ENCODE measurements at places on chromosomes 3 and 15.

DNA sequence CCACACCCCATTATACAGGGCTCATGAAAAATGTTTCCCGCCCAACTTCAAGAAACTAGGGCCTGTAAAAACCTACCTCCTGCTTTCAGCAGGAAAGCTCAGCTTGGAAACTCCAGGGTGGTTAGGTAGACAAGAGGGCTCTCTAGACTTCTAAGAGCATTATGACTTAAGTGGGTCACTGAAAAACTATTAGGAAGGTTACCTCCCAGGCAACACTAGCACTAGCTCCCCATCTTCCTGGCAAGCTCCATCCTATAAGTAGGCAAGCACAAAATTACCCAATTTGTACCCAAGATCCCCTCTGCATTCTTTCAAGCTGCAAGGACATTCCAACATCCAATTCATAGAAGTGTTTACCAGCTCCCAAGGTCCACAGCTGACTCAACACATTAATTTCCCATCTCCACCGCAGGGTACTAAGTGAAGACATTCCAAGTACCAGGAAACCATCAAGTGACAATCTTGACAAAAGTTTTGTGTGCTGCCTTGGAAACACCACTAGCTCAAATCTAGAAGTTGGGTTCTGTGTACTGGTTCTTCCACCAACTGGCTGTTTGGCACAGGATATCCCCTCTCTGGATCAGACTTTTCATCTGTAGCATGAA lies 46.9 kb downstream of the WNT5A start:
- DNase-seq: no peak

DNA sequence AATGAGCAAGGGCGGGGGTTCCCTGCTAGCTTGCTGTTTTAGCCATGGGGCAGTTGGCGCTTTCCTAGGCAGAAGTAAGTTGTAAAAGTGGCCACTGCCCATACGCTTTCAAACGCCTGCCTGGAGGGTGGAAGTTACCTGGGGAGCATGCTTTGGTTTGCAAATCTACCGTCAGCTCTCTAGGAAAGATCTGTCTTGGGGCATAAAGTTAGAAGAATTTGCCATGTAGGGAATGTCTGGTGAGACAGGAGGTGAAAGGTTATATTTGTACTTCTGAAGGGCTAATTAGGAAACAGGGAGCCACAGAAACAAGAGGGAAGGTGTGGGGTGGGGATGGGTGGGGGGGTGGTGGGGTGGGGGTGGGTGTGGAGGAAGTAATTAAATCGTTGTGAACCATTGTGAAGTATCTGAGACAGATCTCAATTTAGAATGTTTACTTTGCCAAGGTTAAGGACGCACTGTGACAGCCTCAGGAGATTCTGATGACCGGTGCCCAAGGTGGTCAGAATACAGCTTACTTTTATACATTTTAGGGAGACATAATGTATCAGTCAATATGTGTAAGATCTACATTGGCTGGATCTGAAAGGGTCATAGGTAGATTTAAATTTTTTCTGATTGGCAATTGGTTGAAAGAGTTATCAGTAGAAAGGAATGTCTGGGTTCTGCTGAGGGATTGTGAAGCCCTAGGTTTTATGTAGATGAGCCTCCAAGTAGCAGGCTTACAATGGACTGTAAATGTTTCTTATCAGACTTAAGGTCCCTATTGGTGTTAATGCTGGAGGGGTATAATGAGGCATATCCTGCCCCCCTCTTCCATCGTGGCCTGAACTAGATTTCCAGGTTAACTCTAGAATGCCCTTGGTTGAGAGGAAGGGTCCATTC lies 62.0 kb upstream of the GCNT3 start:
- no peak for DNase-seq

GRCh38 chr3:60809857-60810610 lies 441.2 kb downstream of the FHIT start:
- no peak for DNase-seq

DNA sequence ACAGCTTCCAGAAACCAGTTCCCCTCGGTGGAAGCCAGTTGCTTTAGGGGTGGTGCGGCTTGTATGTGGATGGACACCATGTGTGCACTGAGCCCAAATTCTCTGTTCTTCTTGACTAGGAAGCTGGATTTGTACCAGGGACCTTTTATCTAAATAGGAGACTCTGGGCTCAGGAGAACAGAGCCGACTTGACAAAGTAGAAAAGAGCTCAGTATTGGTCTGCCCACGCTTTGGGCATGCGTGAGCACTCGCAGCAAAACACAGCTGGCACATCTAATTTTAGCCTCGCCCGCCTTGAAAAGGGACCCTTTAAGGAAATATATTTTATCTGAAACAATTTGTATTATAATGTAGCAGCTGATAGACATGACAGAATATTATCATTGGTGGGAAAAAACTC lies 1.1 kb upstream of the RBMS3 start:
- DNase-seq: no peak

DNA sequence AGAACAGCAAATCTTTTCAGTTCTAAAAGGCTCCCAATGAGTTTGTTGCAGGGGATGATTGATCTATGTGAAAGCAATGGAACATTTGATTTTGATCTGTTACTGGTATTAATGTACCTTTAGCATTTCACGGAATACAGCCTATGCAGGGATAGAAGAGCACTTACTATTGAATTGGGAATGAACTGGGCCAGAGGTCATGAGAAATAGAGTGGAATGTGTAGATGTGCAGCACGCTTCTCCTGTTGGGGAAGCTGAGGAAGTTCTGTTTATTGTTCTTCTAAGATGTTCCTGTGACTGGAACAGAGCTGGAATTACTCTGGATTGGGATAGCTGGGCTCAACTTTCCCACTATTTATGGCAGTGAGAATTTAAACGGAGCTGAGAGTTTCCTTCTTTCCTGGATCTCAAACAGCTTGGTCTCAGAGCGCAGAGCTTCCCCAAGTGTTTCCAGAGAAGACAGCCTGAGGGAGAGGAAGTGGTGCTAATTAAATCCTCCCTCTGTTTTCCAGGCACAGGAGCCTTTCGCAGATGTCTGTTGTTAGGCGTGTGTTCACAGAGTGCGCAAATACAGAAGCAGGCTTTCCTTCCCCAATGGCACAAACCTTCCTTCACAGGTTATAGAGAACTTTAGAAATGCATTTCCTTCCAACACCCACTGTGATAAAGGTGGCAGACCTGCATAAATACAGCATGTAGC lies 32.5 kb downstream of the TPRG1 start:
- no peak for DNase-seq

DNA sequence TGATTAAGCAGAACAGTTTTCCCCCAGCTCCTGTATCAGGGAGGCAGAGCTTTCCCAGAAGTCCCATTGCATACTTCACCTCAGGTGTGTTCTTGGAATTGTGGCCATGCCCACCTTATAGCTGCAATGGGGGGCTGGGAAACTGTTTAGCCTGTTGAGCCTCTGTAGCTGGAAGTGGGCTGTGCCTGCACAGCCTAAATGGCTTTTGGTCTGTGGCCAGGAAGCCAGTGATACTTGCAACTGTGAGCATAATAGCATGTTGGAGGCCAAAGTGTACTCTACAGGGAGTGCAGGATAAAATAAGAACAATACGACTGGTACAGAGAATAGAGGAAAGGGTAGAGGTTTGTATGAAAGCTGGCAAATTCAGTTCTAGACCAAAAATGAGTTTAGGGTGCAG lies 248.5 kb downstream of the PTPRG start:
- no peak for DNase-seq

DNA sequence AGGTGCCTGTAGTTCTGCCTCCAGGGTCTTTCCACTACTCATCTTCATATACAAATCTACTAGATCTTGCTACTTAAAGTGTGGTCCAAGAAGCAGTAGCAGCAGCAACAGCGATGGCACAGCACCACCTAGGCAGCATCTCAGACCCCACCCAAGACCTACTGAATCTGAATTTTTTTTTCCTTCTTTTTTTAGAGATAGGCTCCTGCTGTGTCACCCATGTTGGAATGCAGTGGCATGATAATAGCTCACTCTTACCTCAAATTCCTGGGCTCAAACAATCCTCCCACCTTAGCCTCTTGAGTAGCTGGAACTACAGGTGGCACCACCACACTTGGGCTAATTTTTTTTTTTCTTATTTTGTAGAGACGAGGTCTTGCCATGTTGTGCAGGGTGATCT lies 346.7 kb upstream of the TGFBR2 start:
- no peak for DNase-seq

GRCh38 chr3:128001576-128001975 lies 50.7 kb upstream of the SEC61A1 start:
- no peak for DNase-seq

GRCh38 chr3:106438887-106439286 lies 570.1 kb upstream of the CBLB start:
- no peak for DNase-seq

- no peak for DNase-seq
These were observed 79.6 kb upstream of the HERC1 start for GRCh38 chr15:63913336-63913735.

Measured in chondrocyte (in vitro differentiated cells).